ENCODE measurements at places on chromosomes 5 and 9. TPM values are rescaled to one million over a fixed set of nuclear protein-coding genes. Genes with fewer than 3 reads are reported as not detected.
A peak's percentile ranks its signal among the peaks of the same experiment; 100 is the strongest.

The SLC4A9 gene
- 0.30 TPM for total RNA-seq

The DBH gene
- total RNA-seq: not detected

GRCh38 chr9:85067792-85068191 lies 398.3 kb downstream of the NTRK2 start:
- no peaks in the 10 kb centered on the region for H3K27me3 ChIP-seq
- no peak overlapping the region for H3K27ac ChIP-seq
- no peak overlapping the region for H3K4me3 ChIP-seq

DNA sequence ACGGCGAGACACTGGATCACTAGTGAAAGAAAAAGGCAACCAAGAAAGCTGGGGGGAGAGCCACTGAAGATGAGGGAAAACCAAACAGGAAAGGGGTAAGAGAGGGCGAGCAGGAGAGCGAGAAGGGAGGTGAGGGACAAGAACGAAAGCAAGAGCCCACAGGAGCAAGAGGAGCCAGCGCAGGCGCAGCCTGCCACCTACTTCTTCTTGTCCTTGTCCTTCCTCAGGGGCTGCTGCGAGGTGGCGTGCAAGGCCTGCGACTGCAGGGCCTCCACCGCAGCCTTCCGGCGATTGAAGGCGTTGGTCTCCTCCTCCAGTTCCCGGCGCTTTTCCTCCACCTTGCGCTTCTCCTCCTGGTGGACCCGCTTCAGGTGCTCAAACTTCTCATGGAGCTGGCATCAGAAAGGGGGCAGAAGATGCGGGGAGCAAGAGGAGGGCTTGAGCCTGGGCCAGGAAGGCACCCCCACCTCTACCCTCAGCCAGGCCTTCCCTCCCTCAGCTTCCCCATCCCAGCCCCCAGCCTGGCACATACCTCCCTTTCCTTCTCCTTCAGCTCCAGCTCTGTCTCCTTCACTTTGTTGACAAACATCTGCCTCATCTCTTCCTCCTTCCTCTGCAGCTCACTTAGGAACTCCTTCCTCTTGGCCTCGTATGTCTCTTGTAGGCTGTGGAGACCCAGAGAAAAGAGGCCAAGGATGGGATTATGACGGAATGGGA lies 13.5 kb downstream of the CCNI2 start:
- no peak for DNase-seq
- H3K27me3 ChIP-seq: no peaks in the 10 kb centered on the region
- no peak overlapping the region for H3K4me3 ChIP-seq
- peaks cover 3% of the 10 kb centered on the region for H3K4me1 ChIP-seq
- no peak overlapping the region for H3K27ac ChIP-seq

The ERGIC1 gene
- 46.2 TPM for total RNA-seq

- no peak overlapping the region for H3K27ac ChIP-seq
- no peaks in the 10 kb centered on the region for H3K4me1 ChIP-seq
- H3K4me3 ChIP-seq: no peak overlapping the region
- no peaks in the 10 kb centered on the region for H3K36me3 ChIP-seq
- H3K27me3 ChIP-seq: no peaks in the 10 kb centered on the region
Measured at GRCh38 chr5:152164860-152165259, 240.2 kb upstream of the GLRA1 start.

GRCh38 chr5:102781786-102782185 lies 26.7 kb downstream of the PAM start:
- no peaks in the 10 kb centered on the region for H3K4me1 ChIP-seq
- no peak for DNase-seq
- H3K36me3 ChIP-seq: no peaks in the 10 kb centered on the region
- H3K27ac ChIP-seq: no peak overlapping the region

DNA sequence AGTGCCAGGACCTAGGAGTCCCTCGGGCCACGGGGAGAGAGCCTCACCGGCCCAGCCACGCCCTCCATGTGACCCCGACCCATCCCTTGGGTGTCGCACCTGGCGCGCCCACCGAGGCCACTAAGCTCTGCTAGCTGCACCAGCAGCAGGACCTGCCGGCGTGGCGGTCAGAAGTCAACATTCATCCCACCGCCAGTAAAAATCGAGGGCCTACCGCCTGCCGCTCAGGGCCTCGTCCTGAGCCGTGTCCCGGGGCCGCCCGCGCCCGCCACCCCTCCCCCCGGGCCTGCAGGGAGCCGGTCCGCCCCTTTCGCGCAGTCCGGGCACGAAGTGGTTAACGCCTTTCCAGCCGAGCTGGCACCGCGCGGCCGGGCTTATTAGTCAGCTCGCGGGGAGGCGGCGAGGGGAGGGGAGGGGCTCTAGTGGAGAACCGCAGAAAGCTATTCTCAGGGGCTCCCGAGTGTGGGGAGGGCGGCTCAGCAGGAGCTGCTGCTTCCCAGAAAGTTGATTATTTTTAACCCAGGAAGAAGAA lies 124.4 kb downstream of the C9orf50 start:
- peak overlapping the region; percentile 38 for H3K4me3 ChIP-seq
- H3K4me1 ChIP-seq: peaks cover 77% of the 10 kb centered on the region
- DNase-seq: peak; percentile 98
- no peaks in the 10 kb centered on the region for H3K27me3 ChIP-seq
- H3K36me3 ChIP-seq: peaks cover 9% of the 10 kb centered on the region

The TIGD6 gene
- 5.4 TPM for total RNA-seq
